ENCODE measurements at places on chromosomes 2 and 18.

- no peak for DNase-seq
Measured at GRCh38 chr18:42264497-42264896, 309.5 kb downstream of the PIK3C3 start.

GRCh38 chr2:203175371-203175770 lies 63.4 kb upstream of the CYP20A1 start:
- DNase-seq, result no peak

DNA sequence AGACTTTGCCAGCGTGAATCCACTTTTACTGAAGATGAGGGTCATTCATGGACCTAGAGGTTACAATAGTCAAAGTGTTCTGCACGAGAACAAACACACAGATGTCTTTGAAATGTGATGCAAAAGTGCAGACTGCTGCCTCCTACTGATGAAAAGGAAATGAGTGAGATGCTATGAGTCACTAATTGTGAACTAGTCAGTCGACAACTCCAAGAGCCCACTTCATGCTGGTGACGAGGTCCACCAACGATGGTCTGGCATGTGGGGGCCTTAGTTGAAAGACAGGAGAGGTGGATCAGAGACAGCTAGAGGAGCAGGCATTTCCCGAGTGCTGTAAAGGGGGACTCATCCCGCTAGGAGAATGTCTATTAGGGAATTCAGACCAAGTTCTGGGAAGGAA lies 17.1 kb upstream of the ZNF236 start:
- DNase-seq, result no peak

DNA sequence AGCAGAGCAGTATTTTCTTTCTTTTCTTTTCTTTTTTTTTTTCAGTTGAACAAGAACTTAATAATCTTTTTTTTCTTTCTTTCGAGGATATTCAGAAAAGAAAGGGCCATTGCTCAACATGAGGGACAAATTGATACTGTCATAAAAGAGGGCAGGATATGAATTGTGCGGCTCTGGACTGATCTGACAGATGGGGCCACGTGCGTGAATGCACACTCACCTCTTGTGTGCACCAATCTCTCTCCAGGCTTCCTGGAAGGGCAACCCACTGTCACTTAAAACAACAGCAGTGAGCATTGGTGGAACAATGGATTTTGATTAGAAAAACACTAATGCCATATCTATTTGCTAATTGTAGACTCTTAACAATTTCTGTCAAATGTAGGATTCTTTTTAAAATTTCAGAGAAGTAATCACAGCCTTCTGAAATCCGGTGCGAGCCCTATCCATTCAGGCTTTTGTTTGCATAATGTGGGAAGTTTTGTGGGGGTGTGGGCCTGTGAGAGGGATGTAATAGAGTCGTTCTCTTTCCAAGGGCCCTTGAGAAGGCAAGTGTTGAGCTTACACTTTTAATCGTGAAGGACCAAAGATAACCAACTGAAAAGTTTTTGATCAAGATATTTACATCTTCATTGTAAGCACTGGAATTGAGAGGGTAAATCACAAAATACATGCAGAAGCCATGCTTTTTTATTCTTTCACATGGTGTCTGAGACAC lies 298.8 kb downstream of the SP3 start:
- no peak for DNase-seq

- DNase-seq, result no peak
Measured at GRCh38 chr2:174328114-174328960, 6.4 kb upstream of the SP9 start.

DNA sequence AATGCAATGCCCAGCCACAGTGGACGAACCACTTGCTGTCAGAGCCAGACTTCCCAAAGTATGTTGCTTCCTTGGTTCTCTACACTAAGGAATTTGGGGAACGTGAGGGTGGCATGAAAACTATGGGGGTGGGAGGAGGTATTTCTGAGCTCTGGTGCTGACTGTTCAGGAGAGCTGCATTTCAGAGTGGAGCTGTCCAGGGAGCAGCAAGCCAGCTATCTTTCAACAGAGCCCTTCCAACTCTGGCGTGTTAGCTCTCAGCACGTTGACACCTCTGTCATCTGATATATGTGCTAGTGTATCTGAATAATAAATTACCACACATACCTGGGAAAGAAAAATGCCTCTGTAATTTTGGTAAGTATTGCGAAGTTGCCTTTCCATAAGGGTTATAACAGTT lies 66.1 kb downstream of the SAP130 start:
- no peak for DNase-seq

- DNase-seq, result no peak
Measured at GRCh38 chr2:203453858-203454451, 81.1 kb downstream of the RAPH1 start.

GRCh38 chr2:217108086-217108485 lies 248.2 kb upstream of the TNP1 start:
- DNase-seq, result no peak

GRCh38 chr2:3460156-3460555 lies 59.2 kb downstream of the ADI1 start:
- DNase-seq, result peak; percentile 36

DNA sequence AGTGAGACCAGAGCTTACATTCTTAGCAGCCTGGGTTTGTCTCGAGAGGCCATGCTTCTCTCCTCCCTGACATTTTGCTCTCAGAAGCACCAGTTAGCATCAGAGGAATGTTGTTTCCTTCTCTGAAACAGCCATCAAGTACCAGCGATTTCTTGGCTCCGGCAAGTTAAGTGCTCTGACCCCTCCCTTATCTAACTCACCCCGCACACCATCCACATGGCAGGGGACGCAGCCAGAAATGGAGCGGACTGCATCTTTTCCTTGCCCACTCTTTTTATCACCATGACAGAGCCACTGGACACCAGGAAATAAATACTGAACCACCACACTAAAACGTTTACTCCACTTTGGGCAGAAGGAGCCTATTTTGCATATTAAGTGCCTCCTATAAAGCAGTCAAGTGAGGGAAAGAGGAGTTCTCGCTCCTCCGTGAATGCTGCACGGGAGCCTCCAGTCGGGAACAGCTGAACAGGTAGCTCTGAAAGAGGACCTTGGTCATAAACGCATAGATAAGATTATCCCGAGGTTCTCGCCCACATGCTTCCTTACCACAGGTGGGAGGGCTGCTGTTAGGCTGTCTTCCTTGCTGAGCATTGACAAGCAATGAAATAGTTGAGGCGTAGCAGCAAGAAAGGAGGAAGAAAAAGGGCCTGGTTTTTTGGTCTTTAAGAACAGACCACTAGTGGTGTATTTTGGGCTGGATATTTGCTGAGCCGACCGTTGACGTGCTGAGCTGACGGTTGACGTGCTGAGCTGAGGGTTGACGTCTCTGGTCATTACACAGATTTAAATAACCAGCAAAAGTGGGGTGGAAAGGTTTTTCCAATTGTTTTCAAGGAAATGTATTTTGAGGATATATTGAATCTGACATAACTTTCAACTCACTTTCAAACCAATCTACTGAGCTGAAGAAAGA lies 71.4 kb upstream of the ITGB6 start:
- DNase-seq, result no peak

GRCh38 chr18:24741965-24742724 lies 281.7 kb downstream of the HRH4 start:
- DNase-seq, result no peak

- DNase-seq, result no peak
Measured at GRCh38 chr2:151177756-151178155, 83.9 kb downstream of the RBM43 start.

DNA sequence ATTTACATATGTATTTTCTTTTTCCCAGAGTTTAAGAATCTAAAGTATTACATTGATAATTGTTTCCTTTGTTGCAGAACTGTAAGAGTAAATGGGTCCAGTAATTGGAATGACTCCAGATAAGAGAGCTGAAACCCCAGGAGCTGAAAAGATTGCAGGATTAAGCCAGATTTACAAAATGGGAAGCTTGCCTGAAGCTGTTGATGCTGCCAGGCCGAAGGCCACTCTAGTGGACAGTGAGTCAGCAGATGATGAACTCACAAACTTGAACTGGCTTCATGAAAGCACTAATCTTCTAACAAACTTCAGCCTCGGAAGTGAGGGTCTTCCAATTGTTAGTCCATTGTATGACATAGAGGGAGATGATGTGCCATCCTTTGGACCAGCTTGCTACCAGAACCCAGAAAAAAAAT lies 183.8 kb upstream of the STON1 start:
- DNase-seq, result no peak
